ENCODE measurements at places on chromosomes 5 and 9.

DNA sequence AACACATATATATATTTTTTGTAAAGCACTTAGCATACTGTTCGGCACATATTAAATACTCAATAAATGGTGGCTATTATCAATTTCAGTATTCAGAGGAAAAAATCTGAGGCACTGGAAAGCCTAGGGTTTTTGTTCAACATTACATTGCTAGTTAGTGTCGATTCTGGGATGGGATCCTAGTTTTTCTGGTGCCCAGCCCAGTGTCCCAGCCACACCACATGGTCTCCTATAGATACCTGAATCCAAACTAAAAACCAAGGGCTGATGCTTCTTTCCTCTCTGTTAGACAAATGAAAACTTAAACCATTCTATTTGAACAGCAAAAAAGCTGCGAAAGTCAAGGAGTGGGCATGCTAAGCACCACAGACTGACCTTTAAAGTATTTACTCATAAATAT is 810.7 kb upstream of the DMAC1 start:
- no peak for DNase-seq

- DNase-seq, result no peak
These were observed 87.7 kb downstream of the MACIR start for GRCh38 chr5:103346162-103346748.

DNA sequence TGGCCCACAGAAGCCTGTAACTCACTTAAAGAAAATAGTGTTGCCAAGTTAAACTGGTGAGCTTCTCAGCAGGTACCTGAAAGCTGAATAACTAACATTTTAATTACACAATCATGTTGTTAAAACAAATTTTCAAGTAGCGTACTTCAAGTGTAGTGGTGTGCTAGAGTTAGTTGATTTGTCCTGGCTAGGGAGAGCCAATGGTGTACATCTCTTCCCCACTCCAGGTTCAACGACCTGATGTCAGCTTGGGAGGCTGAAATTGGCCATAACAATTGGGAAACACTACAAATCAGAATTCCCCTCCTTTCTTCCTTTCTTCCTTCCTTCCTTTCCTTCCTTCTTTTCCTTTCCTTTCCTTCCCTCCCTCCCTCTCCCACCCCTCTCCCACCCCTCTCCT is 295.3 kb upstream of the SLC24A2 start:
- no peak for DNase-seq

DNA sequence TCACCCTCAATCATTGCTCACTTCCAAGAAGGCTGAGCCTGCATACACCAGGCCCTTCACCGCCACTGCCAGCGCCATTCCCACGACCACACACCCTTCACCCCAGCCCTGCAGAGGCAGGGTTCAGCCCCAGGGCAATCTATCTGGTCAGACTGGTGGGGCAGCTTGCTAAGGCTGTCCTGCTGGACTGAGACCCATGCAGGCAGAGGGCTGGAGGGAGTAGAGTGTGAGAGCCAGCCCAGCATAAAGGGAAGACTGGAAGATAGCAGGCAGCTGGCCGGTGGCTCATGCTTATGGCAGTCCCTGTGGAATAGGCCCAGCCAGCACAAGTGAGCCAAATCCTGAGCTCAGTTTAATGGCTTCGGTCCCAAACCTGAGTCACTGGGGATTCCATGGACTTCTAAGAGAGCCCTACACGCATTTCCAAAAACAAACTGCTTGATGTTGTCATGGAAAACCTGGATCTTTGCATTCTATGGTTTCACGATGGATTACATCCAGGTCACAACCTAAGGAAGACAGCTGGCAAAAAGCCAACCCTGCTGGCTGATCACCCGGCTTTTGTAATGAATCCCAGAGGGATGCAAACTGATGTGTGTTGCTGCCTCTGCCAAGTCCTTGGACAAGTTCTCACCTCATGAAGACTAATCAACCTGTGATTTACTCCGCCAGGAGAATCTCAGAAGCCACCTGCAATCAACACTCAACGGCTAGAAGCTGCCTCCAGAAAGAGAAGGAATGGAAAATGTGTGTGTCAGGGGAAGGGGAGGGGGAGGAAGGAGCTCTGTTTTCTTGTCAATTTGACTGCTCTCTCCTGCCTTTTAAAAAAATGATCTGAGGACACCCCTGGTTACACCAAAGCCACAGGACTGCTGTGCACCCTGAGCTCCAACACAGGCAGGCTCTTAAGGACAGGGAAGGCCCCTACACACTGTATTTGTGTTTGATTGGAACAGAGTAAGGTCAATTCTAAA is 143.6 kb downstream of the LHFPL2 start:
- peak; percentile 77 for DNase-seq

DNA sequence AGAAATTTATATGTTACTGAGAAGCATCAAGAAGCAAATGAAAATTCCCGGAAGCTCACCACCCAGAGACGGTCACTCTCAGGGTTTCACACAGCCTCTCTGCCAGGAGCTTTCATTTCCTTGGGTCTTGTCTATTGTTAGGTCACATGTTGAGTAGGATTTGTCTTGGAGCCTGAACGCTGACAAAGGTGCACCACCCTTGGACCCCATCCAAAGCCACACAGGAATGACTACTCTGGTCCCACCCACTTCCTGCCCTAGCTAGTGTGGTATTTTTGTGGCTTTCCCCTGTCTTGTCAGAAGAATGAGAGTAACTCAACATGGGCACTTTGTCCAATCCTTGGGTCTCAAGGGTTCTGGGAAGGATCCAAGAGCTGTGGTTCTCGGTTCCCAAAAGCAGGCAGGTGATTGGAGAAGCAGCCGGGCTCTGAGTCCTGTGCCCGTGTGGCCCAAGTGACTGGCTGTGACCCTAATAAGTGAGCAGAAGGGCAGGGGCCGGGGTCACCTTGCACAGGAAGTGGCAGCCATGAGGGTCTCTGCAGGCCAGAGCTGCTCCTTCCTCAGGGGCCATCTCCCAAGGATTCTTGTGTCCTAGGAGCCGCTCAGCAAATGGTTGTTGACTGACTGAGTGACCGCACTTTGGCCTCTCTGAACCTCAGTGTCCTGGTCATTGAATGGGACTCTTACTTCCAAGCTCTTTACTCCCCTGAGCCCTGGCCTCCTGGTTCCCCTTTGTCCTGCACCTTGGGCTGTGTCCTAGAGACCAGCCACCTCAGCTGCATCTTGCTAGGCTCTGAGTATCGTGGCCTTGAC is 6.9 kb downstream of the FGD3 start:
- no peak for DNase-seq

GRCh38 chr5:2874099-2874498 is 122.6 kb upstream of the IRX2 start:
- DNase-seq, result no peak

- DNase-seq, result no peak
These were observed 585.2 kb downstream of the ACTL7B start for GRCh38 chr9:108270561-108270960.

DNA sequence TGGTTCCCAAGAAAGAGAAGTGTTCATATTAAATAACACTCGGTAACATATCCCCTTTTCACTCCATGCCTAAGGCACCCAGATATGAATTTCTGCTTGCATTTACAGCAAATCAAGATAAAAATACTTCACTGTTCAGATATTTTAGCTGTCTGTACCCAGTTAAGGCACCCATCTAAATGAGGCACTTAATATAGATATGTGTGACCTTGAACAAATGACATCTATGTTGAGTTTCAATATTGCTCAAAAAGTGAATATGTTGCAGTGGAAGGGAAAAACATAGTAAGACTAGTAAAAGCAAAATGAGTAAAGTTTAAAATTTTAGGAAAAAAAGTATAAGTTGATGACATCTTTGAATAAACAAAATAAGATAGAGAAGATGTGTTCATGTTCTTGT is 32.4 kb upstream of the SPDL1 start:
- no peak for DNase-seq

GRCh38 chr5:168796000-168796399 is 216.8 kb upstream of the PANK3 start:
- DNase-seq, result no peak

DNA sequence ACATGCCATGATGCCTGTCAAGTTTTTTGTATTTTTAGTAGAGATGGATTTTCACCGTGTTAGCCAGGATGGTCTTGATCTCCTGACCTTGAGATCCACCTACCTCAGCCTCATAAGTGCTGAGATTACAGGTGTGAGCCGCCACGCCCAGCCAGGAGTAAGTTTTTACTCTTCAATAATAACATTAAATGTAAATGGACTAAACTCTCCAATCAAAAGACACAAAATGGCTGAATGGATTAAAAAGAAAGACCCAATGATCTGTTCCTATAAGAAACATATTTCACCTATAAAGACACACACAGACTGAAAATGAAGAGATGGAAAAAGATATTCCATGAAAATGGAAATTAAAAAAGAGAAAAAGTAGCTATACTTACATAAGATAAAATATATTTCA is 37.2 kb upstream of the ISOC1 start:
- DNase-seq, result no peak

GRCh38 chr5:111836426-111836825 is 79.4 kb upstream of the NREP start:
- no peak for DNase-seq

DNA sequence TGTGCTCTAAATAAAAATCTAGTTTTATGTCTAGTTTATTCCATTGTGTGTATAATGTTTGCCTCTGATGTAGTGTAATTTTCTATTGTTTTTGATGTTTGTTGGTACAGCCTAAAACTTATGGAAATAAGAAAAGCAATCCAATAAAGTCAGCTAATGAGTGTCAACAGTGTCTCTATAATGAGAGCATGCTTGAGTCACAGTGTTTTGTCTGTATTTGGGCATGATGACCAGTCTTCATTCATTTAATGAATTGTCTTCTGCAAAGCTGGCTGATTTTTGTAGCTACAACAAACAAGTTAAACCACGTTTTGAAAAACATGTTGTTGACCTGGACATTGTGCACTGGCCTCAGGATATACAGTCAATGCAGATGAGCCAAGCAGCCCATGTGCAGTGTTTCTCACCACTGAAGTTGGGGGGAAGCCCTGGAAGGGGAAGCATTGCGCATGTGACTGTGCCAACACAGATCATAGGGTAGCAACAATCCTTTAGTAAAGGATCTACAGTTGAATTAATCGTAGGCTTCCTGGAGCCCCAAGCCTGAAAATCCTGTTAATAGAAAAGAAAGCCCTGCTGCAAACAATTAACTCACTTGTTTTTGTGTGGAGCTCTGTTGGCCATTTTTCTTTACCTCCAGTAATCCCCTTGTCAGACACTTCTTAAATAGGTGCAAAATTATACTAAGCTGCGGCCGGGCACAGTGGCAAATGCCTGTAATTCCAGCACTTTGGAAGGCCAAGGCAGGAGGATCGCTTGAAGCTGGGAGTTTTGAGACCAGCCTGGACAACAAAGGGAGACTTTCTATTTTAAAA is 88.0 kb downstream of the INIP start:
- no peak for DNase-seq

DNA sequence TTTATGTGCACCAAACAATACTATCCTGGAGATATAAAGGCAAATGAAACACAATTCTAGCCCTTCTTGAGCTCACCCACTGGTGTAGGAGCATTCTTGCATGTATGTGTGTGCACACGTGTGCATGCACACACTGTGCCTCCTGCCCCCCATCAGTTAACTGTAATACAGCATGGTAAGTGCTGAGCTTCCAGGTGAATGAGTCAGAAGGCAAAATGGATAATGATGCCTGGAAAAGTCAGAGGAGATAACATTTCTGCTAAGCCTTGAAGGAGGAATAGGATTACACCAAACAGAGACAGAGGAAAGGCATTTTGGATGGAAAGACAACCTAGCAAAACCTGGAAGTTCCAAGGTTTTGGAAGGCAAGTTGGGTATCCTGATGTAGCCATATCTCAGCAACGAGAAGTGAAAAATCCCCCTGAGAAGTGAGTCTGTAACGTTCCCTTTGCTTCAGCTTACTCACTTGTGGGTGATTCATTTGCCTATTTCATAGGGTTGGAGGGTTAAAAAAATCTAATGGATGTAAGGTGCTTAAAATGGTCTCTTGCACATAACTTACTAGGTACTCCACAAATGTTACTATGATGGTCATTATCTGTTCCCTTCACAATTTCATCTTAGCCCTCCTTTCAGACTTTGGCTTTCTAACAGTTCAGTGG is 101.4 kb upstream of the STC2 start:
- DNase-seq, result no peak

- no peak for DNase-seq
These were observed 1417.0 kb upstream of the ACO1 start for GRCh38 chr9:30967476-30967875.

DNA sequence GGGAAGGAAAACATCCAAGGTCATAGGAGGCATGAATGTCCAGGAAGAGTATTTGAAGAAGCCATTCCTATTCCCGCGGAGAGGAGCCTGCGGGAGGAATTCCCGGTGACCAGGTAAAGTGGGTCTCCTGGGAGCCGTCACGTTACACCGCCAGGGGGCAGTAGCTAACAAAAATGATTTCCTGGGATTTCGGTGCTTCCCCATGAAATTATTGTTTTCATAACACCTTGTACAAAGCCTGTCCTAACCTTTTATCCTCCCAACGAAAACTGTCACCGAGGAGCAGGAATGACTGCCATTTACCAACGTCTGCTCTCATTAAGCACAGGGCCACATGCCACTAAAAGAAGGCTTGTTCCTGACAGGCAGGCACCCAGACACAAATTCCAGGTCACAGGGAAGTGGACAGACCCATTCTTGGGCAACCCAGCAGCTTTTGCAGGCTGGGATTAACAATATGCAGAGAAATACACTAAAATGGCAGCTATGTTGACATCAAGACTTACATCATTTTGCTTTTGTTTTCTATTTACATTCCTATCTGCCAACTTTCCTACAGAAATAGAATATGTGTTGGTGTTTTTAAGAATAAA is 41.2 kb upstream of the CTSL start:
- peak; percentile 63 for DNase-seq

DNA sequence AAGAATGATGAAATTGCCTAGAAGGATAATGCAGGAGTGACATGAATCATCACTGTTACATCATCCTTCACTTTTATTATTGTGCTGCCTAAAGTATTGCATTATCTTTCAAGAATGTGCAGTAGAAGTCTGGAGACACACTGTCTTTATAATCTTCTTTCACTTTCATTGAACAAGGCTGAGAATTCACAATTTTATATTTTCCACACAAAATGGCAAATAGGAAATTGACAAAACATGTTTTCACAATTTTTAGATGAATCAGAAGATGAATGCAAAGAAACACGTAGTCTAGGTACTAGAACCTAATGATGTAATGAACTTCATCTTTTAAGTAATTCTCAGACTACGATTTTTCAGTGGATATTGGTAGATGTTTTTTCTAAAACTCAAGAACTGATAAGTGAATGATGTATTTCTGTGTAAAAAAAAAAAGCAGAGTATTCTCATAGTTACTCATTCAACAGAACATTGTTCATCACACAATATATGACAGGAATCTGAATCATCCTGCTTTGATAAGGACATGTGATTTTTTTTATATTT is 131.5 kb upstream of the GRHPR start:
- no peak for DNase-seq

DNA sequence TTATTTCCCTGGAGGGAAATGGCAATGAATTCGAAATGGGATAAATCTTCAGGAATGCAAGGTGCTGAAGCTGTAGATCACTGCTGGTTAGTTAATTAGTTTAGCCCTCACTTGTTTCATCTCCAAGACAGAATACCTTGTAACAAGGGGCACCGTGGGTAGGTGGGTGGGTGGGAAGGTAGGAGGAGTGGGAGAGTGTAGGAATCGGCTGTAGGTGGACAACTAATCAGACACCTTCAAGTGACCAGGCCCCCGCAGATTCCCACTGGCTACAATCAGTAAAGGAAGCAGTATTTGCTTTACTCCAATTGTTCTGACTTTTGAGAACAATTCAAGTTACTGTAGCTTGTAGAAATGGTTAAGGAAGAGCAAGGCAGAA is 293.7 kb downstream of the TLE1 start:
- DNase-seq, result no peak

- DNase-seq, result no peak
These were observed 27.1 kb downstream of the ZCCHC10 start for GRCh38 chr5:132999246-132999645.

GRCh38 chr5:50564558-50564957 is 101.9 kb upstream of the PARP8 start:
- no peak for DNase-seq

Measured in frontal cortex (tissue), 4 donors.